ENCODE measurements at places on chromosomes 2 and 18.

GRCh38 chr2:235643680-235644511 lies 150.1 kb downstream of the AGAP1 start:
- no peak for DNase-seq

DNA sequence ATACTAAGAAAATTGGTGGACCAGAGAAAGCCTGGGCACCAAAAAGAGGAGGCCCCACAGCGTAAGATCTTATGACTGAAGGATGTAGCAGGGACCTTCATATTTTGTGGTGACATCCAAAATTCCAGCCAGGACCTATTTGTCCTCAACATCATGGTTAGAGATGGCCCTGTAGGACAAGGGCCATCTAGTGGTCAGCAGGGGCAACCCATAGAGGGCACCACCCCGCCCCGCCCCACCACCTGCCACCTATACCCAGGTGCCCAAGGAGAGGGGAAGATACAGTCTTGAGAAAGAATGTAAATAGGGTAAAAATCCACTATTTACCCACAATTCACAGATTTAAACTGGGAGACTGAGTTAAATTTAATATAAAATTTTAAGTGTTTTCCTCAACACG lies 59.6 kb upstream of the TMEM163 start:
- no peak for DNase-seq

- no peak for DNase-seq
Observed at GRCh38 chr2:181430406-181431118, 26.6 kb upstream of the ITGA4 start.

DNA sequence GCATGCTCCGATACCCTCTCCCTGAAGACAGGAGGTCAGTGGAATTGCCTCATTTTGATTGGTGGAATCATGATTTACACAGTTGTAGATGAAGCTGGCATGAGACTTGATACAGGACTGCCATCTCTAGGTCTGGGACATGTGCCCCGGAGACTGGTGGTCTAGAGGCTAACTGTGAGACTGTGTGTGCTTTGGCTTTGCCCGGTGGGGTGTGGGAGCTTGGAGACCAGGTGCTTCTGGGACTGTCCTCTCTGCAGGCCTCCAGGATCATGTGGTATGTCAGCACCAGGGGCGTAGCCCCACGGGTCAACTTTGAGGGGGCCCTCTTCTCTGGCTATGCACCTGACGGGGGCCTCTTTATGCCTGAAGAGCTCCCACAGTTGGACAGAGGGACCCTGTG lies 2.7 kb downstream of the THNSL2 start:
- DNase-seq = no peak
